Calu3 (cell line): ENCODE measurements at places on chromosomes 6 and 20. TPM values are rescaled to one million over a fixed set of nuclear protein-coding genes. Genes with fewer than 3 reads are reported as not detected.

- peak; percentile 11 for DNase-seq
Measured at GRCh38 chr6:117352466-117353081, 73.2 kb downstream of the ROS1 start.

The SCP2D1 gene
- total RNA-seq = not detected in 2 replicates

DNA sequence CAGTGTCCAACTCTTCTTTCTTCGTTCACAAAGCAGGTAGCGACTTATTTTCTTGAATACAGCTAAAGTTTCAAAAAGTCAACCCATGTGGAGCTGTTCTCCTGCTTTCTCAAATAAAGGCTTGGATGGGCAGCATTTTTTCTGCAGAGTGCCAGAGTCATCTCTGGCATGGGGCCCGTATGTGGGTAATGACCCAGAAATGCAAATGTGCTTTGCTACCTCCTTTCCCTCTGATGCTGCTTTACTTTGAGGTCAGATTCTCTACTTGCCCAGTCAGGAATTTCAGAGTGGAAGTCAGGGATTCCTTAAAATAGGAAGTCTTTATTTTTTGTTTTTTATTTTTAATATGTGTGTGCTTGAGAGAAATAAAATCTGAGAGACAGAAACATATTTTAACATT is 4.9 kb downstream of the NKAIN2 start:
- no peak for DNase-seq

DNA sequence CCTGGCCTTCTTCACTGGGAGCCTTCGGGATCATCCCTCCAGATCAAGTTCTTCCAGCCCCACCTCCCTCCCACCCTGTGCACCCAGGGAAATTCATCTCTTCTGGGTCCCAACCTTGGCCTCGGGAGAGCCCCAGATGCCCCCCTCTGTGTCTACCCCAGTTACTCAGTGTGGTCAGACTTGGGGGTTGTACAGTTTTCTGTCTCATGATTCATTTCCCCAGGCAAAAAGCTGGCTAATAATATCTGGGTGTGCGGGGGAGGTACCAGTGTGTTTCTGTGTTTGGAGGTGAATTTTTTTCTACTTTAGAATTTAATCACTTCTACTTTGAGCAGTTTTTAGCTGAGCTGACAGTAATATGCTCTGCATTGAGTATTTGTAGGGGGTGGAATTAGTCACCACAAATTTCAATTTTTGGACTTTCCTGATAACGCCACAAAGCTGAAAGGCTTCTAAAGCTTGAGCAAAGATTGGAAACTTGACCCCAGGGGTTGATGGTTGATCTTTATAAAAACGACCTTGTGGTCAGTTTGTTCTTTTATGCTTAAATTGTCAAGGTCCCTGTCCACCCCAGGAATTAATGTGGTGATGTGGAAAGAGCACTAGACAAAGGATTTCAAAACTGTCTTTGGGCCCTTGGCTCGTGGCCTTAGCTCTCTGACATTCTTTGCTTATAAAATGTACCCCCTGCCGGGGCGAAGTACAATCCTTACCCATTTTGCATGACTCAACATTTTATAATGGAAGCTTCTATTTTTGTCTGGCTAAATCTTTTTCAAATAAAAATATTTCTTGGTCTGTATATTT is 284.7 kb upstream of the TAB2 start:
- no peak for DNase-seq

The DEFB119 gene
- total RNA-seq = not detected in 2 replicates

- no peak for DNase-seq
Measured at GRCh38 chr6:118902726-118903125, 8.8 kb downstream of the ASF1A start.

DNA sequence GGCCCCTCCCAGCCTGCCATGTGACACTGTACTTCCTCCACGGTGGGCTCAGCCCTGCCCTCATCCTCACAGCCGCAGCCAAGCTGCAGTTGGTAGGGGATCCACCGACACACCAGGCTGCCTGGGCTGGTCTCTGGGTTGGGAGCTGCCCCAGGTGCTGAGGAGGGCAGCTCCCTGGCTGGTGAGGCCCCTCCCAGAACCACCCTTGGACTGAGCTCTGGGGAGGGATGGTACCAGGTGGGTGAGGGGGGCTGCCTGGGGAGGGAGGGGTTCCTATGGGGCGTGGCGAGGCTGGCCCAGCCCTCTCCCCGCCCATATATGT is 185 bp upstream of the TNFRSF6B start:
- no peak for DNase-seq

The PRKN gene
- 2.4 and 3.8 TPM in 2 replicates for total RNA-seq

The GJA1 gene
- total RNA-seq = 147 and 211 TPM in 2 replicates

The BPIFB1 gene
- total RNA-seq = 8.5 and 9.2 TPM in 2 replicates

The TLDC2 gene
- 1.1 and 1.9 TPM in 2 replicates for total RNA-seq

GRCh38 chr6:21404577-21404976 is 189.0 kb upstream of the SOX4 start:
- DNase-seq = no peak

- DNase-seq = no peak
Measured at GRCh38 chr6:165611294-165611693, 51.7 kb downstream of the PDE10A start.

- no peak for DNase-seq
Measured at GRCh38 chr6:3789018-3789895, 37.7 kb upstream of the PXDC1 start.

The VGLL2 gene
- total RNA-seq = not detected in 2 replicates

DNA sequence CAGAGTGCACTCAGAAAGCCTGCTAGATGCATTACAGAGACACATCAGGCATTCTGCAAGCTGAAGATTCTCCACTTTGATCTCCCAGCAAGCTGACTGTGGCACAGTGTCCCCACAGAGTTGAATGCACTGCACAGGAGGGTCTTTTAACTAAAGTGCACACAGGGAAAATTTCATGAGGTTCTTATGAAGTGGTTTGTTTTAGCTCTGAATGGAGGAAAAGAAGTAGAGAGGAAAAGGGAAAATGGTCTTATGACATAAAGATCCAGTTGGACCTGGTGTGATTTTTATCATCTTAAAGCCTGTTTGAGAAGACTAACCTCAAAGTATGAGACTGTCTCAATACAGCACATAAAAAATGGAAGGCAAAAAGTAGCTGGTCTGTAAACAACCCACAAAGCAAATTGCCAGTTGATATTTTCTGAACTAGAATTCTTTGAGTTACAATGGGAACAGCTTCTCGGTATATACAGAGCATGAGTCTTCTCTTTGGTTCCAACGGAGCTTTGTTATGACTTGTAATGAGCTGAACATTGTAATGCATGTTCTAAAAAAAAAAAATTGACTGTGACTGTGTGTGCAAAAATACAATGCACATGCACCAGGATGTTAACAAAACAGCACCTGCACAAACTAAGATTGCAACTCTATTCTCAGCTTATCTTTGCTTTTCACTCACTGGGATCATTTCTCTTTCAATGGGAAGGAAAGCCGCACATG is 383.0 kb upstream of the ID4 start:
- no peak for DNase-seq

DNA sequence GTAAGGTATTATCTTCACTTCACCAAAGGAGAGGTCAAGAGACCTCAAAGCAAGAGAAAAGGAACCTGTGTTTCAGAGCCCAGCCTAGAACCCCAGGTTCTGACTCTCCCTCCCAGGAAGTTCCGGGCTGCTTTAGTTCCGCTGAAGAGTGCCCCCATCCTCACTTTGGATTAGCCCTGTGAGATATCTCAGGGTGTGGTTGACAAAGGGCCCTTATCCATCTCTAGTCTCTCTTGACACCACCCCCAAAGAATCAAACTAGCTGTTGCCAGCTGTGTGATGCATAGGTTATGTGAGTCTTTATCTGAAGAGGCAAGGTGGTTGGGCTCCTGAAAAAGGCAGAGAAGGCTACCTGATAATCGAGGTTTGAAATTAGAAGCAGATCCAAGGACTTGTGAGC is 20.6 kb downstream of the BRPF3 start:
- no peak for DNase-seq

The DEF6 gene
- total RNA-seq = 15.4 and 18.5 TPM in 2 replicates

DNA sequence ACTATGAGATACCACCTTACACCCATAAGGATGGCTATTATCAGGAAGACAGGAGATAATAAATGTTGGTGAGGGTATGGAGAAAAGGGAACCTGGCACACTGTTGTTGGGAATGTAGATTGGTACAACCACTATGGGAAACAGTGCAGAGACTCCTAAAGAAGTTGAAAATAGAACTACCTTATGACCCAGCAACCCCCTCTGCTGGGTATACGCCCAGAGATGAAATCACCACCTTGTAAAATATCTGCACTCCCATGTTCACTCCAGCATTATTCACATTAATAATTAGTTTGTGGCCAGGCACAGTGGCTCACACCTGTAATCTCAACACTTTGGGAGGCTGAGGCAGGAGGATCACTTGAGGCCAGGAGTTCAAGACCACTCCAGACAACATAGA is 26.8 kb downstream of the ZBTB9 start:
- no peak for DNase-seq

- DNase-seq = peak; percentile 1
Measured at GRCh38 chr6:96898241-96898851, 655 bp upstream of the NDUFAF4 start.

DNA sequence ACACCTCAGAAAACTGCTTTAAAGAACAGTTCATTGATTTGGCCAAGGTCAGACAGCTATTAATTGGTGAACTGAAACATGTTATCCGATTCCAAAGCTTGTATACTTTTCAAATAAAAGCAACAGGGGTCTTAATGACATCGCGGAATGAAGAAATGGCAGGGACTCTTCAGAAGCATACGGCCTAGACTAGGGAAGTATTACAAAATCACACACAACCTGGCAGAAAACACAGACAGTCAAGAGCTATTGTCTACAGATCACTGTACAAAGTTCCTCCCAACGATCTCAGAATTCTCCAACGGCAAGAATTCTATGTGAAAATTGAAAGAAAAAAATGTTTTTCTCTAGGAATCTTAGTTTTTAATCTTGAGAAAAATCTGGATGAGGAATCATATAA is 105.5 kb downstream of the PTPRK start:
- DNase-seq = no peak

GRCh38 chr20:219290-220115 is 7.6 kb upstream of the DEFB129 start:
- peak; percentile 23 for DNase-seq

GRCh38 chr20:64047046-64047389 is 2.4 kb downstream of the SOX18 start:
- no peak for DNase-seq

The SLC22A16 gene
- not detected in 2 replicates for total RNA-seq

The EYA4 gene
- 38.8 and 55.1 TPM in 2 replicates for total RNA-seq

DNA sequence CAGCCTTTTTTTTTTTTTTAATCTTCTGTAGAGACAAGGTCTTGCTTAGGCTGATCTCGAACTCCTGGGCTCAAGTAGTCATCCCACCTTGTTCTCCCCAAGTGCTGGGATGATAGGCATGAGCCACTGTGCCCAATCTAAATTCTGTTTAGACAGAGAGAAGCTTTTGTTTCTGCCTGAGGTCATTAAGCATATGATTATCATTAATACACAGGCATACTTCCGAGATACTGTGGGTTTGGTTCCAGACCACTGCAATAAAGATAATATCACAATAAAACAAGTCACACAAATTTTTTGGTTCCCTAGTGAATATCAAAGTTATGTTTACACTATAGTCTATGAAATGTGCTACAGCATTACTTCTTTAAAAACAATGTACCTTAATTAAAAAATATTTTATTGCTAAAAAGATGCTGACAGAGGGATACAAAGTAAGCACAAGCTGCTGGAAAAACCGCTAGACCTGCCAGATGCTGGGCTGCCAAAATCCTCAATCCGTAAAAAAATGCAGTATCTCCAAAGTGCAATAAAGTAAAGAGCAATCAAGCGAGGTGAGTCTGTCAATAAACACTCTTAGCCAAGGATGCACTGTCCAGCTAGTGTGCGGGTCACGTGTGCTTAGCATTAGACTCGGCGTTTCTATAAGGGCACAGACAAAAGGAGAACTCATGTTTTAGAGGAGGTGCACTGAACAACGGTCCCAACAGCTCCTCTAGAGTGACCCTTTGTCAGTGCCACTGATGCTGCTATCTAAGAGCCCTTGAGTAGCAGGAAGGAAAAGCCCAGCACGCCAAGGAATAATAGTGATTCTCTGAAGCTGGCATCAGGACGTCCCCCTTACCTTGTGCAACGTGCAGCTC is 16.1 kb downstream of the TXNDC5 start:
- no peak for DNase-seq

DNA sequence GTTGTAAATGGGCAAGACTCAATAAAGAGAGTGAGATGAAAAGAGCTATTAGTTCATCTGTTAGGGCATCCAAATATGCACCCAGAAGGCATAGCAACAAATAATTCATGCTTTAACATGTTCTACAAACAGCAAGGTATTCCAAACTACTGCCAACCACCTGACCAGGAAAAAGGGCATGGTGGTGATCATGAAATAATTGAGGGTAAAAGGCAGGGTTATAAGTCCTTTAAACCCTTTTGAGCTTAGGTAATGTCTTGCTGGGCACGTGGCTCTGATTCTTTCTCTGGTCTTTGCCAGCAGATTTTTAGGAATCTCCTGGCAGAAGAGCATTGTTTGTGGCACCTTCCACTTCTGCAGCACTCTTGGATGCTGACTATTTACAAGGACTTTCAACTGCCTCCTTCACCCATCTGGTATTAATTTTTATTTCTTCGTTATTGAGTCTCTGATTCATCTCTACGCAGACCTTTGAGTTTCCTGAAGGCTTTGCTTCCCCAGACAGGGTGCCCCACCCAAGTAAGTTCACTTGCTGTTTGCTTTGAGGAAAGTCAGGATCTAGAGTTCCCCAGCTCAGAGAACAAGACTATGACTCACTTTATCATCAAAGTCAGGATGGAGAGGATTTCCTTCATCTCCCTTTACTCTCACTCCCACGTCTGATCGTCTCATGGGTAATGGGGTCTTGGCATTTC is 83.4 kb upstream of the NEDD9 start:
- DNase-seq = peak; percentile 47

The ZNF311 gene
- 1.4 and 2.2 TPM in 2 replicates for total RNA-seq

The BEND6 gene
- 1.3 and 1.8 TPM in 2 replicates for total RNA-seq

DNA sequence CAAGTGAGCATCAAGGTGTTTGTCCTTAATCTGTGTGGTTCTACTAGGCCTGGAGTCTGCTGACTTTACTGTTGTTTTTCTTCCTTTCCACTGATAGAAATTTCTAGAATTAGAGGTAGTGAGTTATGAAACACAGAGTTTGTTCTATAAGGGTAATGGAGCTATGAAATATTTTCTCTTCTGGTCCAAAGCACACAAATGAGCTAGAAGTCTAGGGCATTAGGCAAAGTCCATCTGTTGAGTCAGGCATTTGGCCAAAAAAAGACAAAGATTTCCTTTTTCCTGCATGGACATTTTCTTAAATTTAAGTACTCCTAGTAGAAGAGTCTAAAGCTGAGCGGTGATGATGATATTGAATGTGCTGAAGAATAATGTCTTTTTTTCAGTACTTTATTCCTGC is 174.3 kb upstream of the STXBP5 start:
- DNase-seq = no peak

DNA sequence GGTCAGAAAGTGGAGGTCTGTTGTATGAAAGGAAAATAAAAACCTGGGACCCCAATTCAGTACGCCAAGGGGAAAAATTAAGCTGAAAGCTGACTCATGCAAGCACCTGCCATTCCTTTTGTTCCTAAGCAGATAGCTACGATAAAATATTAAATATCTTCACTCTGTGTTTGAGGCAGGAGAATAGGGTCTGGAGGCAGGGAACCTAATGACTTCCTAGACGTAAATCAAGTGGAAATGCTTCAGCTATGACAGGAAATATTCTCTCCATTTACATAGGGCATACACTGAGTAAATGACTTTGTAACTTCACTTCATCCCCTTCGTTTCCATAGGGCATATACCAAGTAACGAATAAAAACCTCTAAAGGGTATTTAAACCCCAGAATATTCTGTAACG is 41.0 kb upstream of the IFNGR1 start:
- no peak for DNase-seq
